ENCODE measurements at places on chromosomes 5 and 9.
A peak's percentile ranks its signal among the peaks of the same experiment; 100 is the strongest.

DNA sequence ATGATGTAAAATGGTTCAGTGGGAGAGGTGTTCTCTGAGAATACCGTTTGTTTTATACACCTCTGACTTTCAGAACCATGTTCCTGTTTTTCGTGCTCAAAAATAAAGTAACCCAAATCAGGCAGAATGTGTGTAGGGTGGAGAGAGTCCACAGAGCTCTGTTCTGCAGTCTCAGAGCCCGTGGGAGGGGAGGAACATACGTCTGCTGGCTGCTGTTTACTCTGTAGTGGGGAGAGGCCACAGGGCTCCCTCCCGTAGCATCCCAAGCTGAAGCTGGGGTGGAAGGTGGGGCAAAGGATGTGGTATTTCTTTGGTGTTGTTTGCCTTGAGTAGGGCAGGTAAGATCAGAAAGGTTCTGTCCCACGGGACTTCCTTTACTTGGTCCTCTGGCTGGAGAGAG, 348.5 kb downstream of the DNAH5 start:
- DNase-seq, result no peak

- DNase-seq, result no peak
These were observed 128.4 kb downstream of the SNX18 start for GRCh38 chr5:54645882-54646355.

- peak; percentile 9 for DNase-seq
These were observed 263.1 kb upstream of the RGMB start for GRCh38 chr5:98510143-98510985.

DNA sequence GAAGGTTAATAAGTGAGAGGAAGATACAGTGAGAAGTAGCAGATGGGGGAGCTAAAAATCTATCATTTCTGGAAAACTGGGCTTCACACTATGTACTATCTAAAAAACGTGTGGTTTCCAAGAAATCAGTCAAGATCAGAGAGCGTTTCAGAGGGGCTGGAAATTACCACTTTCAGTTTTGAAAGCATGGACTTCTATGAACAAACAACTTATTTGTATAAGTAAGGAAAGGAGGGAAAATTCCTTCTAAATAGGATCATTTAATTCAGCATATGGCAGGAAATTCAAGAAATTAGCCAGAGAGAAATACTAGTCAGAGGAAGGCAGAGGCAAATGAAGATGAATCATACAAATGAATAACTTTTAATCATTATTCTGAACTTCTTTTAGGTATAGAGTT, 11.3 kb downstream of the TNC start:
- no peak for DNase-seq

- DNase-seq, result no peak
These were observed 75.7 kb downstream of the ZNF608 start for GRCh38 chr5:124670722-124671184.

DNA sequence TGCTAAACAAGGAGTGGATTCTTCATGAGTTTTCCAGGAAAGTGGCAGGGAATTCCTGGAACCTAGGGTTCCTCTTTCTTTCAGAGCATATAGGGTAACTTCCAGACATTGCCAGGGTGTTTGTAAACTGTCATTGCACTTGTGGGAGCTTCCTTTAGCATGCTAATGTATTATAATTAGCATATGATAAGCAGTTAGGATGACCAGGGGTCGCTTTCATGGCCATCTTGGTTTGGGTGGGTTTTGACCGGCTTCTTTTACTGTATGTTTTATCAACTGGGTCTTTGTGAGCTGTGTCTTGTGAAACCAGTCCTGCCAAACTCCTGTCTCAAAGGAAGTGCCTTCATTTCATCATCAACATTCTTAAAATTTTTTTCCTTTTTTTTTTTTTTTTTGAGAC, 11.9 kb upstream of the MELK start:
- no peak for DNase-seq

GRCh38 chr9:71459082-71459481, 309.2 kb downstream of the CEMIP2 start:
- DNase-seq, result no peak

GRCh38 chr9:75599126-75599525, 291.3 kb upstream of the PCSK5 start:
- no peak for DNase-seq

- no peak for DNase-seq
These were observed 662.1 kb upstream of the FTMT start for GRCh38 chr5:121189342-121190305.

GRCh38 chr5:107422494-107422893, 248.2 kb downstream of the EFNA5 start:
- DNase-seq, result no peak

DNA sequence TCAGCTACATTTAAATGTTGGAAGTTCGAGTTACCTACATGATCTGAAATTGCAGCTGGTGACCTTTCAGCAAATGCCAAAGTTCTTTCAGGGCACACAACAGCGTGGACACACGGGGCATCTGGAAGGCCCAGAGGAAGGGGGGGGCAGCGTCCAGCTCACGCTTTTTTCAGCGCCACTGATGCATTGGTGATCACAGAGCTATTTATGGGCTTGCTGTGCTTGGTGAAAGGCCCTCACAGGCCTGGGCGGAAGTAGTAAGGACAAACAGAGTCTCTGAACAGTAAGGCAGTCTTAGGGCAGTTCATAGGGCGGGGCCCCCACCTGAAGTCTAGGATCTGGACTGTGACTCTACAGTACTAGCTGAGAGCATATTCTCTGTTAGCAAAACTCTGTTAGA, 6.6 kb upstream of the FBP2 start:
- peak; percentile 4 for DNase-seq

DNA sequence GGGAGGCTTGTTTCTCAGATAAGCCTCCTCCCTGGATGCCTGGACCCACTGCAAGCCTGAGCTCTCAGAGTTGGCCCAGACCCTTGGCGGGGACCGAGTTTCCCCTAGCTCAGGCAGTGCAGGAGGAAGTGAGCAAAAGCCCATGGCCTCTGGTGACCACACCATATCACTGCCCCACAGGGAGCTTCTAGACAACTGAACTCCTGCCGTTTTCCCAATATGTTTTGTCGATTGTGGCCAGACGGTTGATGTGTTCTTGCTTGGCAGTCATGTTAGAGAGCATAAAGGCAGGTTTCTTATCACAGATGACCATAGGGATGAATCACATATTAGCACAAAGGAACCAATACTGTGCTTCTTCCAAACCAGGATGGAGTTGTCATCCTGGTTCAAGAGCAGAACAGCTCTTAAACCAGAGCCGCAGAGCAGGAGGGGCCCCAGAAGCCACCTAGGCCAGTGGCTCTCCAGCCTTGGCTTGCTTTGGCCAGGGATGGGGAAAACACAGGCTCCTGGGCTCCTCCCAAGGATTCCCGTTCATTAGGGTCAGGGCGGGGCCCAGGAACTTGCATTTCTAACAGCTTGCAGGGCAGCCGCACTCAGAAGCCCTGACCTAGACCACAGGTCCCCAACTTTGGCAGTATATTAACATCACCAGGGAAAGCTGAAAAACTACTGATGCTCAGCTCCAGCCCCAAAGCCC, 113.1 kb upstream of the TBC1D2 start:
- DNase-seq, result no peak

DNA sequence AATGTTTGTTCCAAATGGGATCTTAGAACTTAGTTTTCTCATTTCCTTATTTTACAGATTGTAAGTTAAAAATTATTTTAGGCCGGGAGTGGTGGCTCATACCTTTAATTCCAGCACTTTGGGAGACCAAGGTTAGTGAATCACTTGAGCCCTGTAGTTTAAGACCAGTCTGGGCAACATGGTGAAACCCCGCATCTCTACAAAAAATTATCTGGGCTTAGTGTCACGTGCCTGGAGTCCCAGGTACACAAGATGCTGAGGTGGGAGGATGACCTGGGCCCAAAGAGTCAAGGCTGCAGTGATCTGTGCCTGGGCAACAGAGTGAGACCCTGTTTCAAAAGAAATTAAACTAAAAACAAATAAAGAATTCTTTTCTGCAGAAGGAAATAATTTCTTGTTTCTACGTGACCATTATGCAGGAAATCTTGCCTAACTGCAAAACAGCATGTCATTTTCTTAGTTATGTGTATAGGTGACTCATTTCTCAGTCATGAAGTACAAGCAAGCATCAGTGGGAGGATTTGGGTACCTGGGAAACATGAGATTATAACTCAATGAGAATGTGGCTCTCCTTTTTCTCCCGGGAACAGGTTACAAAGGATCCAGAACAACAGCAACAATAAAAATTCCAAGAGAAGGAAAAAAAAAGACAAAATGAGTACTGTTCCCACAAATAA, 375.1 kb upstream of the ST8SIA4 start:
- DNase-seq, result no peak

GRCh38 chr5:116605310-116606070, 30.9 kb upstream of the SEMA6A start:
- DNase-seq, result no peak

GRCh38 chr9:113678119-113678858, 197.8 kb upstream of the ZNF618 start:
- DNase-seq, result no peak

DNA sequence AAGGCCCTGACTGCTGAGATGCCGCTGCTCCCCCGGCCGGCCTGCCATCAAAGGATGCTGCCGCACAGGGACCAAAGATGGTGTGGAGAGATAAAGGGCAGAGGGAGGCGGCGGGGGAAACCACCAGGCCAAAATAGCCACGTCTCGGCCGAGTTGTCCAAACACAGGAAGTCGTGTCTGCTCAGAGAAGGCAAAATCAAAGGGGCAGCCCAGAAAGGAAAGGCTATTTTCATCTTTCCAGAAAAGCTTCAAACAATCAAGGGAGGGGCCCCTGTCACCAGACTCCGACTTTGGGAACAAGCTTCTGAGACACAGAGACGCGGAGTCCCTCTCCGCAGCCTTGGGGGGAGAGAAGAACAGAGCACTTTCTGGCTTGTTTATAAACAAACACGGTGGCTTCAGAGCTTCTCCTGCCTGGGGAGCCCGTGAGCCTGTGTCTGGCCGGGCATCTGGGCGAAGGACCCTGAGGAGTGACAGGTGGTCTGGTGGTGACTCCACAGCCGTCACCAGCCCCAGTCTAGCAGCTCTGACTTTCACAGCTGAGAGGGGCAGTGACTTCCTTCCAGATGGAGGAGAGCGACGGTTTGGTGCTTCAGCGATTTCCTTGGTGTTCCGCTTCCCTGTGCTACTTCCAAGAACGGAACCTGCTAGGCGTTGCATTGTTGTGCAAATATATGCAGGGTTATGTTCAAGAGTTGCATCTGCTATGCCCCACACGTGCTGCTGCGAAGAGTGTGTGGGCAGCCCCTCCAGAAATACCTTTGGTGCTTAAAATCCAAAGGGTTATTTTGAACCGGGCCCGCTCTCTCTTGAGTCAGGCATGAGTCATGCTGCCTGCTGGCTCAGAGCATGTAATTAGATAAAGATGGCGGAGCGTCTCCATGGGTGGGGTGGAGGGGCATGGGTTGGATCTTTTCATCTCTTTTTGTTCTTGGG, 24.0 kb downstream of the ADAMTSL2 start:
- no peak for DNase-seq

GRCh38 chr5:66829826-66830225, 233.6 kb downstream of the MAST4 start:
- no peak for DNase-seq

DNA sequence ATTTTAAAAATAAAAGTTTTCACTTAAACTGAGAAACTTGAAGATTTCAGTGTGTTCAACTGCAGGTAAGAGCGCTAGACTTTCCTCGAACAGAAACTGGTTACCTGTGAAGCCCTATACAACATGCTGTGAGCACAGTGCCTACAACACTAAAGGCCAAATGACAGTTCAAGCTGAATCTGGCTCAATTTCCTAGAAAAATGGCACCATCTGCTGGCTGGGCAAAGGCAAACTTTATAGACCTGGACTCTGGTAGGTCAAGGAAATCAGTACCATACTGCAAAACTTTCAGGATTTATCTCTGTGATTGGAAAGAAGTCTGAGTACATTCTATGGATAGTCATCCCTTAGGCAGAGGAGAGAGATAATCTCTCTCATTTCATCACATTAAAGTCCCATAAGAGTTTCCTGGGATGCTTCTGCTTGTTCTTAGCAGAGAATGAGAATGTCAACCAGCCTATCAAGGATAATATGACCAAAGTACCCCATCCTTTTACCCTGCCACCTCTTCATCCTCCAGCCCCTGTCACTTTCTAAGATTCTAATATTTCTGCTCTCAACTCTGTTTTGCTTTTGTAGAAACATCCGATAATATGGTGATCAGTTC, 31.8 kb upstream of the FOXB2 start:
- DNase-seq, result no peak

- no peak for DNase-seq
These were observed 282.6 kb downstream of the ZNF608 start for GRCh38 chr5:124463851-124464250.

DNA sequence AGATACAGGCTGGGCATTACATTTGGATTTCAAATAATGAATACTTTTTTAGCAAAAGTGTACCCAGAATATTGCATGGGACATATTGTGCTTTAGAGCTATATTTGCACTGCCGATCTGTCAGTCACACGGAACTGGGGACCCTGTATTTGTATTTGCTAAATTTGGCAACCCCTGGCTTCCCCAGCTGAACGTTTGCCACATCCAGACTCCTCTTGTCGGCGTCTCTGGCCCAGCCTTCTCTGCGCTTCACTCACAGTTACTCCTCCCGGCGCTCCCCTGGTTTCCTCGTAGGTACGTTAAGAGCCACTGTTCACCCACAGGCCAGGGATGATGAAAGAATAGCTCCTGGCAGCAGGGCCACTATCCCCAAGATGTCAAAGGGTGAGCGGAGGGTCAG, 58.7 kb downstream of the NSUN2 start:
- peak; percentile 62 for DNase-seq

- DNase-seq, result no peak
These were observed 1467.6 kb upstream of the NUDT12 start for GRCh38 chr5:105030153-105030552.

GRCh38 chr9:77533671-77534070, 114.5 kb downstream of the GNA14 start:
- DNase-seq, result no peak

DNA sequence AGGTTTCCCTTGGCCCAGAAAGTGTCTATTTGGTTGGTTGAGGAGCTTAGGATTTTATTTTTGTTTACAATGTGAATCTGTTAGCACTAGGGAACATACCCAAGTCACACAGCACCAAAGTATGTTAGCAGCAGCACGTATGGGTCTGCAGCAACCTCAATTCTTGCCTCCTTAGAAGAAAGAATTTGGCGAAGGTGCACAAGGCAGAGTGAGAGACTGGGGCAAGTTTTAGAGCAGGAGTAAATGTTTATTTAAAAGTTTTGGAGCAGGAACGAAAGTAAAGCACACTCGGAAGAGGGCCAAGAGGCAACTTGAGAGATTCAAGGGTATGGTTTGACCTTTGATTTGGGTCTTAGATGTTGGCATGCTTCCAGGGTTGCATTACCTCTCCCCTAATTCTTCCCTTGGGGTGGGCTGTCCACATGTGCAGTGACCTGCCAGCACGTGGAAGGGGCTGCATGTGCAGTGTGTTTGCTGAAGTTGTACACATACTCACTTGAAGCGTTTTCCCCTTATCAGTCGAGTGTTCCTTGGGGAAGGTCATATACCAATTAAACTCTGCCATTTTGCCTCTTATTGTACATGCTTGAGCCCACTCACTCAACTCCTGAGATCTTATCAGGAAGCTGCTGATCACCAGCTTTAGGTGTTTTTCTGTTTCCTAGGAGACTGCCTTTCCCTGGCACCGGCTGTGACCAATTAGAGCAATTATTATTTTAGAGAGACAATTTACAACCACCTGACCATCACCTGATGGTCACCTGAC, 64.9 kb upstream of the SHC3 start:
- DNase-seq, result no peak
